ENCODE measurements at places on chromosomes 6 and 20.

- no peak for DNase-seq
Observed at GRCh38 chr6:333379-334002, 41.2 kb downstream of the DUSP22 start.

- DNase-seq: no peak
Observed at GRCh38 chr6:40322336-40322735, 264.8 kb downstream of the LRFN2 start.

DNA sequence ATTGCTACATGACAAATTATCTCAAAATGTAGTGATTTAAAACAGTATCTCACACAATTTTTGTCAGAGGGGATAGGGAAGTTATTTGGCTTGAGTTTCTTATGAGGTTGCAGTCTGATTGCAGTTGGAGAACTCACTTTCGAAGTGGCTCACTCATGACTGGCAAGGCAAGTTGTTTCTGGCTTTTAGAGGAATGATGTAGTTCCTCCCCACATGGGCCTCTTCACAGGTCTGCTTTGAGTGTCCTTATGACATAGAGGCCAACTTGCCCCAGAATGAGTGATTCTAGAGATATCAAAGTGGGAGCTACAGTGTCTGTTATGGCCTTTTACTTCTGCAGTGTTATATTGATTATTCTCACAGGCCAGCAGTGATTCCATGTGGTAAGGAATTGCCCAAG, 6.1 kb downstream of the DOP1A start:
- no peak for DNase-seq

- DNase-seq: no peak
Observed at GRCh38 chr6:161274488-161274858, 612 bp upstream of the AGPAT4 start.

DNA sequence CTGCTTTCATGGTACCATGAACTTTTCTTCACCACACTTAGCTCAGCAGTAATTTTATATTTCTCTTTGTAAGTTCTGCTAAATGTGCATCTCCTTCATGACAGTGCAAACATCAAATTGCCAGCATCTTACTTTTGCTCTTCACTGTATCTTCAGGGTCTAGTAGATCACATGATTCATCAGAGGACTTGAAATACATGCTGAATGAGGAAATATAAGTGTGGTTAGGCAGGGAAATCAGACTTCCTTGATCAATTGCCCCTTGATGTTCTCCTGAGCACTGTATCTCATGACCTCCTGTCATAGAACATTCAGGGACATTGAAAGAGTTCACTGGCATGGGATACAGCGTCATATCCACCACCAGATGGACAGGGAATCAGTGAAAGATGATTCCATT, 25.3 kb upstream of the POLR1H start:
- no peak for DNase-seq

DNA sequence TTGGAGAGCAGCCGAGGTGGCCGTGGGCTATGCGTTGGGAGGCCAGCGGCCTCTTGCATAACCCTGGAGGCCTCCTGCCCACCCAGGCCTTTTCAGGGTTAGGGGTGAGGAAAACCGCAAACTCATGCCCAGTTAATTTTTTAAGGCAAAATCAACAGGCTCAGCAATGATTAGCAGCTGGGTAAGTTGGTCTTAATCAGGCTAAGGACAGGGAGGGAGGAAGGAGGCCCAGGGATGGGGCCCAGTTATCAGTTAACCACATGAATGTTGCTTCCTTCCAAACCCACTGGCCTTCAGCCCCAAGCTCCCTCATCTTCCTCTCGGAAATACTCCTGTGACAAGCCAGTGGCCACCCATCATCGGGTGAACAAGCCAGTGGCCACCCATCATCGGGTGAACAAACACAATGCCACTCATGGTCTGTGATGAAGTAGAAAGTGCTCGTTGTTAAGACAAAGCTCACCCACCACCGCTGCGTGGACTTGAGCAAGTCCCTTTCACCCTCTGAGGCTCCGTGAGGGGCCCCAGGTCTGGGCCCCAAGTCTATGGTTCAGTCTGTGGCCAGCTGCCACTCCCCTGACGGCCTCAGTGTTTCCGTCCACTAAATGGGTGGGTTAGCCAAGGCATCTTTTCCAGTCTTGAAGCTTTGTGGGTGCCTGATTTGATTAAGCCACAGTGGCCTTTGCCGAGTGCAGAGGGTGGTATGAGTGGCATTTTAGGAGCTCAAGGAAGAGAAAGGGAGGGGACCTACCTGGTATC, 39.4 kb downstream of the HNF4A start:
- DNase-seq: no peak

DNA sequence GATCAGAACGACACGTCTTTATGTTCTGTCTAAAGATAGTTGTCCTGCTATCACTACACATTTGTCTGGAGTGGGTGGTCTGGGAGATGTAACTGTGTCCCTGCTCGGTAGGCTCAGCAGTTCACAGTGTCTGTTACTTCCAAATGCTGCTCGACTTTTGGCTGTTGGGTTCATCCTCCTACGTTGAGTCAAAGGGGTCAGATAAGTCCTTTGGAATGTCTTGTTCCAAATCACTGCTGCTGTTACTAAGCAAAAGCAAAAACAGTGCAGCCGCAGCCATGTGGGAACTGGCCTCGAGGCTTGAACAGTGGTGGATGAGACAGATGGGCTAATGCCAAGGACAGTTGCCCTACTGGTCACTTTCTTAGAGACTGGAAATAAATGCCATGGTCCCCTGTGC, 272.2 kb upstream of the MAP3K7 start:
- DNase-seq: no peak

GRCh38 chr6:128694303-128695009, 174.1 kb upstream of the PTPRK start:
- DNase-seq: no peak

DNA sequence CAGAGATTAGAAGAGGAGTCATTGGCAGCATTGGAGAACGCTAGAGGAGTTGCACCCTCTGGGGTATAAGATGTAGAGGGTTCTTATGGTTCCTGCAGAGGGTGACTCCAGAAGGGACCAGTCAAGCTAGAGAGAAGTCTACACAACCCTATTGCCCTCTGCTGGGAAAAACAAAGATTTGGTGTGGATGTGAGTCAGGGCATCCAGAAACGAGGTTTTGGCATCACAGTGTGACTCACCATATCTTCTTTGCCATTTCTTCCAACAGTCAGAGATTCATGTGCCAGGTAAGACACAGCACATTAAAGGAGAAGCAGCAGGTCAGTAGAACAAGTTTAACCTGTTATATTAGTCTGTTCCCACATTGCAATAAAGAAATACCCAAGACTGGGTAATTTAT, 598.8 kb downstream of the MAFB start:
- DNase-seq: no peak

Measured in stimulated activated CD4-positive, alpha-beta T cell treated with anti-CD3 and anti-CD28 coated beads, Interleukin-4, amount 100 ng/mL, for 48 hours (primary cell).